Activated gamma-delta T cell treated with Interleukin-2 at 50 U/mL for 16 hours (primary cell): ENCODE measurements at places on chromosomes 16 and 17.

- DNase-seq, result no peak
These were observed 6.7 kb downstream of the MNT start for GRCh38 chr17:2393954-2394749.

- DNase-seq, result no peak
These were observed 54.8 kb downstream of the CDRT4 start for GRCh38 chr17:15412606-15413005.

DNA sequence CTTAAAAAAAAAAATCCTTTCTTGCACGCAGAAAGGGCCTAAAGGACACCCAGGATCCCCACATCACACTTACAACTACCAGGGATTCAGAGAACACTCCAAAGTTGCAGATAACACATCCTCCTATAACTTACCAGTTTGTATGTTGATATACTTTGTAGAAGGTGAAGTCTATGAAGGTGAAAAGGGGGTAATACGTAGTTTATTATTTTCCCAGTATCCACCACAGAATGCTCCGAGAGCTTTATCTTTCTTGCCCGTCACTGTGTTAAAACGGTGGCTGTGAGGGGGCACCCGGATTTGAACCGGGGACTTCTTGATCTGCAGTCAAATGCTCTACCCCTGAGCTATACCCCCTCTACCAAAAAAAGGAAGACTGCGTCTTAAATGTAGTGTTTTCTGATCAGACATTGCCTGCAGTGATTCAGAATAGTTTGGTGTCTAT, 7.9 kb upstream of the RPL23 start:
- DNase-seq, result no peak

DNA sequence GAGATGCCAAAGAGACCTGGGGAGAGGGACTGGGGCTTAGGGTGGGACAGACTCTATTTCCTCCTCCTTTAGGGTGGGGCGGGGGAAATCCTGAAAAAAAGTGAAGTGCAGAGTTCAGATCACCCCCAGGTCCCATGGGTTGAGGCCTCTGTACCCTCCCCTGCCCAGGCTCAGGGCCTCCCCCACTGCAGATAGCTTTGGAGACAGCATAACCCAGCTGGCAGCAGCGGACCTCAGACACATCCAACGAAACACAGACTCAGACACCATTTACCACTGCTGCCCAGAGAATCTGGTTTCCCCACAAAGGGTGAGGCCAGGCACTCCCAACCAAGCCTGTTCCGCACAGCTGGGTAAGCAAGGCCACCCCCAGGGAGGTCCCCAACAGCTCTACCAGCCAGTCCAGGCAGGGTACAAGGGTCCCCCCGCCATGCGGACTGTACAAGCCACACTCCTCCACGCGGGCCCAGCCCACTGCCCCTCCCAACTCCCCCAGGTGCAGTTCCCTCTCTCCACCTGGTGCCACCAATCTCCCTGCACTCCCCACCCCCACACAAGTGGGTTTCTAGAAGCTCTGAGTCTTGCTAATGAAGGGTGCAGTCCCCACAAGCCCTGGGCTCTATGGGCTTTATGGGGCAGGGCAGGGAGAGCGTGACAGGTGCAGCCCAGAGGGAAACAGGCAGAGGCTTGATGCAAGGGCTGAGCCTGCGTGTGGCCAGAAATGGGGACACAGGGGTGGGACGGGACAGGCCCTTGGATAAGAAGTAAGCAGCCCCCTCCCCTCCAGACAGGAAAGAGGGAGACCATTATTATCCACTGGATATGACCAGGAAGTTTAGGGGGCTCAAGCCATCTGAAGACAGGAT, 8.9 kb downstream of the RHBDF2 start:
- no peak for DNase-seq

GRCh38 chr16:60729051-60729450, 1307.2 kb downstream of the CDH8 start:
- DNase-seq, result no peak

DNA sequence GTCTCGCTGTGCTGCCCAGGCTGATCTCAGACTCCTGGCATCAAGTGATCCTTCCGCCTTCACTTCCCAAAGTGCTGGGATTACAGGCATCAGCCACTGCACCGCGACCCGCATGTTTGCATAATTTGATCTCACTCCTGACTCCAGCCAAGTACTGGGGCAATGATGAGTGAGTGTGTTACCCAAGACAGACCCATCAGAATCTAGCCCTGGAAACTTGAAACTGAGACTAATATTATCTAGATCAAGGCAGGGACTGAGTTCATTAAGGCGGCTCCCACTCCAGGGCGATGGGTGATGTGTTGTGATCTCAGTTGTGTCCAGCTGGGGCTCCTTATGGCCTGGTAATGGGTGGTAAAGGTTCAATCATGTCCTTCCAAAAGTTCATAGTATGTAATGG, 53.4 kb downstream of the EMP2 start:
- DNase-seq, result no peak

GRCh38 chr17:2421315-2422147, 20.7 kb upstream of the MNT start:
- DNase-seq, result no peak

- no peak for DNase-seq
These were observed 12.0 kb upstream of the DEF8 start for GRCh38 chr16:89936508-89936907.

- no peak for DNase-seq
These were observed 57.3 kb upstream of the HNF1B start for GRCh38 chr17:37802061-37802595.

DNA sequence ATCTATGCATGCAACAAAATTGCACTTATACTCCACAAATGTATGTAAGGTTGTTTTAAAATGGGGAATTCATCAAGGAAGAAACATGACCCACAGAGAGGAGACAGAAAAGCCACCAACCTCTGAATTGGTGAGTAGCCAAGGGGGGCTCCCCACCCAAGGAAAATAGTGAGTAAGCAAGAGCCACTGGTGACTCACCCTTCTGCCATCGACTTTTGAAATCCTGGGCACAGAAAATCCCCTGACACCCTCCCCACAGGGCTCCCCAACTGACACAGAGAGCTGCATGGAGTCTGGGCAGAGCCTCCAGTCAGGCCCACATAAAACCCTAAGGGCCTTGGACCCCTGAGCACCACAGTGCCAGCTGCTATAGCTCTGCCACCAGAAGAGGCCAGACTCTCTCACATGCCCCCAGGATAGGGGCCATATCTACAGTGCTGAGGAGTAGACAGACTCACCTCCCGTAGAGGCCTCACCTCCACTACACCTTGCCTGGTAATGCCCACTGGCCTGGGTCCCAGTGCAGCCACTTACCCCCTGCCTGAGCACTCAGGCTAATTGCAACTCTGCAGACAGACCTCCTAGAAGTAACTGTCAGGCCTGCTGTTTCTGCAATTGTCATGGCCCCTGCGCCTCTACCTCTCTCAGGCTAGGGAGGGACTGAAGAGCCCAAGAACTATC, 244.7 kb upstream of the WSB1 start:
- DNase-seq, result no peak

DNA sequence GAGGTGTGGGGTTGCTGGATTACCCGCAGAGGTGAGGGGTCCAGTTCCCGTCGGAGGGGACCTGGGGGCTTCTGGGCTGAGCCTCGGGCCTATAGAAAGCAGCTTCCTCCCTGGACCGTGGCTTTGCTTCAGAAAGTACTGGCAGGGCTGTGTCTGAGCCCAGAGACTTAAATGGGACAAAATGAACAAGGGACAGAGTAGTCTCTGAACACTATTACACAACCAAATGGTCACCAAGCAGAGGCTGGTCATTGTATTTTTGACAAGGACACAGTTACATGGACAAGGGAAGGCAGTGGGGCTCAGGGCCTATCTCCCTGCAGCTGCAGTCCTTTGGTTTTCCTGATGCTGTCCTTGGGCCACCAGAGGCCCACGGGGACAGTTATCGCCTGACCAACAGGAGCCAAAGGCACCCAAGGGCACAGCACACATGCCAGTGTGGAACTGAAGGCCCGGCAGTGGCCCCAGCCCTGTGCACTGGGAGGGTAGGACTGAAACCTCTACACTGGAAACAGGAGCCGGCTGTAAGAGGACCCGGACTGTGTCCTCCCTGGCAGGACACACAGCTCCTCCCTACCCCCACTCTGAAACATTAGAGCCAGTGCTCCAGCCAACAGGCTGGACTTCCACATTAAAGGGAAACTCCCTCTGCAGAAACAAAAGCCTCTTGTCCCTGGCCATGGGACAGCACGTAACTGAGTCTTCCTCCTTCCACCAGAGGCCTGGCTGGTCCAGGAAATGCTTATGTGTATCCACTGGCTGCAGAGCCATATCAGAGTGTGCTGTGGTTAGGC, 26.0 kb upstream of the ERN1 start:
- no peak for DNase-seq

GRCh38 chr17:32609085-32609484, 122.3 kb downstream of the CDK5R1 start:
- peak; percentile 68 for DNase-seq

DNA sequence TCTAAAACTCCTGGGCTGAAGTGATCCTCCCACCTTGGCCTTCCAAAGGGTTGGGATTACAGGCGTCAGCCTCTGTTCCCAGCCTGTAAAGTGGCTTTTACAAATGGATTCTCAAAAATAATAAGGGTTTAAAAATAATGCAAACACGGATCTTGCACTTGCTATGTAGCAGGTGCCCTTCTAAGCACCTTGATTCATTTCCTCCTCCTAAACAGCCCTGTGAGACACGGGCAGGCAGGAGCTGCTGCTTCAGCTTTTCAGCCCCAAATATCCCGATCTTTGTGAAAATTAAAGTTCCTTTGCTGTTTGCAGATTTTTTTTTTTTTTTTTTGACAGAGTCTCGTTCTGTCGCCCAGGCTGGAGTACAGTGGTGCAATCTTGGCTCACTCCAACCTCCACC, 31.7 kb downstream of the NAGPA start:
- no peak for DNase-seq

DNA sequence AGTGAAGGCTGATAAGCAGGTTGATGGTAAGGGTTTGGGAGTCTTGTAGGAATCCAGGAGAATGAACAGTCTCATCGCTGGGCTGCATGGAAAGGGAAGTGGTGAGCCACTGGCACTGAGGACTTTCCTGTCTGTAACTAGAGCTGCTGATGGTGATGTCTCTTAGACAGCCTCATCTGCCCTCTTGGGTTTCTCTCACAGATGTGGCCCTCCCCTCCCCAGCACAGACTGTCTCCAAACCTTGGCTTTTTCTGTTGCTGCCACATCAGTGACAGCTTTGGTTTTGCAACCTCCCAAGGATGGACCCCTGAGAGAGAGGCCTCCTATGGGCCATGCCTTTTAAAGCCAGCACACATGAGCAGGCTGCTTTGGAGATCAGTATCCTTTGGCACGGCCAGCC, 16.9 kb downstream of the PLCG2 start:
- no peak for DNase-seq

- no peak for DNase-seq
These were observed 37.9 kb downstream of the LMF1 start for GRCh38 chr16:932831-933330.

DNA sequence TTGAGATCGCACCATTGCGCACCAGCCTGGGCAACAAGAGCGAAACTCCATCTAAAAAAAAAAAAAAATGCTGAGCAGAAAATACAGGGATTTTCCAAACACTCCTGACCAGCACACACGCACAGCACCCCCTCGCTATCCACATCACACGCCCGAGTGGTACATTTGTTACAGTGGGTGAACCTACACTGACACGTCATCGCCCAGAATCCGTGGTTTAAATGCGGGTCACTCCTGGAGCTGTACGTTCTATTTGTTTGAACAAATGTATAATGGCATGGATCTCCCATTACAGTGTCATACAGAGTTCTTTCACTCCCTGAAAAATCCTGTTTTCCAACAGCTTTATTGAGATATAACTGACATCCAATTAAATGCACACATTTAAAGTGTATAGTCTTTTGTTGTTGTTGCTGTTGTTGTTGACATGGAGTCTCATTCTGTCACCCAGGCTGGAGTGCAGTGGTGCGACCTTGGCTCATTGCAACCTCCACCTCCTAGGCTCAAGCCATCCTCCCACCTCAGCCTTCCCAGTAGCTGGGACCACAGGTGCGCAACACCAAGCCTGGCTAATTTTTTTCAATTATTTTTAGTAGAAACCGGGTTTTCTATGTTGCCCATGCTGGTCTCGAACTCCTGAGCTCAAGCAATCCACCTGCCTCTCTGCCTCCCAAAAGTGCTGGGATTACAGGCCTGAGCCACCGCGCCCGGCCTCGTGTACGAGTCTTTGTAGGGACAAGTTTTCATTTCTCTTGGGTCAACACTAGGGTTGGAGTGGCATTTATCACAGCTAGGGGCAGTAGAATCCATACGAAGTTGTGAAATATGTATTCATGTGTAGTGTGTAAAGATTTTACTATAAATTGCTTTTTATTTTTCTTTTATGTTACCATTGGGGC, 4.4 kb upstream of the CARHSP1 start:
- no peak for DNase-seq

- peak; percentile 99 for DNase-seq
These were observed 5.3 kb downstream of the RNF166 start for GRCh38 chr16:88700636-88701482.

- DNase-seq, result no peak
These were observed 168.0 kb downstream of the AATF start for GRCh38 chr17:37116671-37117185.

GRCh38 chr16:1098266-1098991, 2.4 kb upstream of the C1QTNF8 start:
- DNase-seq, result no peak

DNA sequence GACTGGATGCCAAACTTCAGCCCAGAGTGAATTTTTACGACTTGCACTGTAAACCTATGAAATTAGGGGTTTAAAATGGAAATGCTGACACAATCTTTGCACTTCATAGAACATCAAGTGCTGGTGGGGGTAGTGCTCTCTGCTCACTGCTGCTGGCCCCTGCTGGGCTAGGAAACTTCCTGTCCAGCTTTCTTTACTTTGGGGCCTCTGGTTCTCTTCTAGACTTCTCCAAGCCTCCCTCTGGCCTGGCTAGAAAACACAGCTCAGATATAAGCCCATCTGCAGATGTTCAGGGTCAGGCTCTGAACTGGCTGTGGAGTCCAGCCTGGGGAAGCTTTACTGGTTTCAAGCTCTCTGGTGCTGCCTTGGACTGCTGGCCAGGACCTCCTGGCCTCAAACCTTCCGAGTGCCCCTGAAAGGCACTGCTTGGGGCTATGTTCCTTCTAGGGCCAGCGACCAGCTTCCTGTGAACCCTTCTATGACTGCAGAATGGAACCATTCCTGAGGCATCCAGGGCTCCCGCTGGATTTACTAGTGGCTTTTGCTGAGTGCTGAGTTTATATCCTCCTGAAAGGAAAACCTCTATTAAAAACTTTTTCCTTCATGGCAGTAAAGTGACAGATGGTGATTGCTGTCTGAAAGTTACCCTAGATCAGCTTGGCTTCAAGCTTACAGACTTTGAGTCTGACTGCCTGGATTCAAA, 59.4 kb downstream of the TBX4 start:
- no peak for DNase-seq

DNA sequence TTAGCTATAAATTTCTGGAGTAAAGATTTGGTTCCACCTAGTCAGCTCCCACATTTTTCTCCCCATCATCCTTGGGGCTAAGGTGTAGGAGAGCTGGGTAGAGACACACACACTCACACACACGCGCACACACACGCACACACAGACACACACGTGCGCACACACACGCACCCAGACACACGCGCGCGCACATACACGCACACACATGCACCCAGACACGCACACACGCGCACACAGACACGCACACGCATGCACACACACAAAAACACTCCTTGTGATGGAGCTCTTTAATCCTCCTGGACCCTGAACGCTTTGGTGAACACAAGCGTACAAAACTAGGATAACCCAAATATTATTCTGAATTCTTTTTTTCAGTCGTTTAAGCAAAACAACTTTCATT, 253.6 kb downstream of the C16orf95 start:
- DNase-seq, result no peak
